ENCODE measurements at places on chromosomes 5 and 9.

- no peak for DNase-seq
These were observed 240.2 kb downstream of the RFK start for GRCh38 chr9:76153902-76154629.

GRCh38 chr9:133428617-133429101, 6.5 kb downstream of the ADAMTS13 start:
- no peak for DNase-seq

DNA sequence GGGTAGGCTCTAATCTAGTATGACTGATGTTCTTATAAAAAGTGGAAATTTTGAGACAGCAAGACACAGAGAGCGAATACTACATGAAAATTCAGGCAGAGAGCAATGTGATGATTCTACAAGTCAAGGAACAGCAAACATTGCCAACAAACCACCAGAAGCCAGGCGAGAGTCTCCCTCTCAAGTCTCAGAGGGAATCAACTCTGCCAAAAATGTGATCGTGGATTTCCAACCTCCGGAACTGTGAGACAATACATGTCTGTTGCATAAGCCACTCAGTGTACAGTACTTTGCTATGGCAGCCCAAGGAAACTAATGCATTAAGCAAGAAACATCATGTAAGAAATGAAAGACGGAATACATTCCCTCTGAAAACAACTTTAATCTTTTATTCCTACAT, 52.1 kb upstream of the CCNG1 start:
- DNase-seq = no peak

GRCh38 chr9:109498195-109499092, at the start of gene PTPN3:
Gene PTPN3, minus strand, starts transcription at chr9:109498307. Its CDS starts 34,873 bp downstream, at chr9:109463434.
- no peak for DNase-seq

- no peak for DNase-seq
These were observed 2.5 kb upstream of the ZNF346 start for GRCh38 chr5:177020033-177020432.

GRCh38 chr5:152372875-152373274, 32.2 kb downstream of the NMUR2 start:
- no peak for DNase-seq

DNA sequence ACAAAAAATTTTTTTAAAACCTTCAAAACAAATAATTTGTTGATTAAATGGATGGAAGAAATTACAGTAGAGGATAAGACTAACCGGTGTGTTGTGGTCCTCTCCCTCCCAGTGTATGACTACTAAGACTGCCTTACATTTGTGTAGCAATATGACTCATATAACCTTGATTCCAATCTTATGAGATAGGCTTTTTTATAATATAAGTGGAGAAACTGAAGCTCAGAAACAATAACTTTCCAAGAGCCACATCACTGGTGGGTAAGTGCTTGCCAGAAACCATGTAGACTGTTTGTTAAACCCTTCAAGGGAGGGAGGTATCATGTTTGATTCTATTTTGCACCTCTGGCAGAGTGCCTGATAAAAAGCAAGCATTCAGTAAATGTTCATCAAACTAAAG, 47.5 kb downstream of the NLN start:
- DNase-seq = no peak

- no peak for DNase-seq
These were observed 16.6 kb upstream of the PCDHB2 start for GRCh38 chr5:141077826-141078225.

GRCh38 chr9:122456123-122456522, 21.6 kb downstream of the OR1J1 start:
- DNase-seq = no peak

DNA sequence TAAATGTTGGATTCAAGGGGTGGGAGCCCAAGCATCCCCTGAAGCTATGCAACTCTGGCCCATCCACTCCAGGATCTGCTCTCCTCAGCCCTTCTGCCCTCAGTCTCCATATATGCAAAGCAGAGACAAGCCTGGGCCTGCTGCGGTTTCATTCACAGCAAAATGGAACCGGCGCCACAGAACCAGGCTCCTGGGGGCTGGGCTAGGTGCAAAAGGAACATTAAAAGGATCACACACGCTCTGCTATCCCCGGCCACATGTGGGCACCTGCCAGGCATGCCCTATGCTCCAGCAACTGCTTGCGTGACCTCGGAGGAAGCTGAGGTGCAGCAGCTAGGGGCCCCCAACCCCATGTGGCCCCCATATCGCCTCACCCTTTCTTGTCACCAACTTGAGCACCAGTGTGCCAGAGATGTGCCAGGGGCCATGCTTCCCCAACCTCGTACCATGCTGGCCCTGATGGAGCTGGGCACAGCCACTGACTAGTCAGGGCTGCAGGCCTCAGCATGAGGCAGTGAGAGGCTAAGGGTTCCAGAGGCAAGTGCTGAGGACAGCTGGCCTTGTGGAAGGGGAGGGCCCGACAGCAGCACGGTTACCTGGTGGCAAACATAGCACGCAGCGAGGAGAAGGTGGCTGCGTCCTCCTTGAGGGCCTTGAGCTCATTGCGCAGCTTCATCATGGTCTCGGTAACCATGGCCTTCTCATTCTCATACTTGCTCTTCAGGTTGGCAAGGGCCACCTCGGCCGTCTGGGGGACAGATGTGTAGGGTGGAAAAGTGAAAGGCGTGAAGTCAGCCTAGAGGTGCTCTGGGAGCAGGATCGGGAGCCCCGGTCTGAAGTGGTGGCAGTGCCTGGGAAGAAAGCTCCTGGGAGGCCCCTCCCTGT, 47.2 kb downstream of the BICD2 start:
- DNase-seq = no peak

GRCh38 chr9:77507212-77507961, 140.7 kb downstream of the GNA14 start:
- DNase-seq = no peak

GRCh38 chr5:168329302-168329701, 37.9 kb downstream of the WWC1 start:
- DNase-seq = no peak

- DNase-seq = no peak
These were observed 11.0 kb downstream of the MPDZ start for GRCh38 chr9:13268469-13268868.

DNA sequence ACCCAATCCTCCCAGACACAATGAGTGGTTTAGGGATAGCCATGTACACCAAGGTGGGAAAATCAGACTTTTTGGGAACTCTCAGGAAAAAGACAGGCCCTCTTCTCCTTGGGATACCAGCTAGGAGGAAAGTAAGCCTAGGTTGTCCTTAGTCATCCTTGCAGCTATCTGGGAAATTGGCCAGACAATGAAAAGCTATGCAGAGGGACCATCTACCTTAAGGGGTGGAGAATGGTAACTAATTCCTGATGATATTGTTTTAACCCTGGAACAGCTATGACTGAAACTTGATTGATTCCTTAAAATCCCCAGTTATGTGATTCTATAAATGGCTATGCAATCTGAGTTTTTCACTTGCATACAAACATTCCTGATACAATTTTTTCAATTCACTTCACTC, 88.9 kb upstream of the BNC2 start:
- no peak for DNase-seq

GRCh38 chr5:159218595-159219023, 9.3 kb upstream of the RNF145 start:
- no peak for DNase-seq

- no peak for DNase-seq
These were observed 171.9 kb downstream of the FBN2 start for GRCh38 chr5:128366147-128366546.

GRCh38 chr5:67031692-67032091, 164.9 kb downstream of the CD180 start:
- no peak for DNase-seq

GRCh38 chr5:42889311-42889933, 77.7 kb upstream of the SELENOP start:
- peak; percentile 49 for DNase-seq

DNA sequence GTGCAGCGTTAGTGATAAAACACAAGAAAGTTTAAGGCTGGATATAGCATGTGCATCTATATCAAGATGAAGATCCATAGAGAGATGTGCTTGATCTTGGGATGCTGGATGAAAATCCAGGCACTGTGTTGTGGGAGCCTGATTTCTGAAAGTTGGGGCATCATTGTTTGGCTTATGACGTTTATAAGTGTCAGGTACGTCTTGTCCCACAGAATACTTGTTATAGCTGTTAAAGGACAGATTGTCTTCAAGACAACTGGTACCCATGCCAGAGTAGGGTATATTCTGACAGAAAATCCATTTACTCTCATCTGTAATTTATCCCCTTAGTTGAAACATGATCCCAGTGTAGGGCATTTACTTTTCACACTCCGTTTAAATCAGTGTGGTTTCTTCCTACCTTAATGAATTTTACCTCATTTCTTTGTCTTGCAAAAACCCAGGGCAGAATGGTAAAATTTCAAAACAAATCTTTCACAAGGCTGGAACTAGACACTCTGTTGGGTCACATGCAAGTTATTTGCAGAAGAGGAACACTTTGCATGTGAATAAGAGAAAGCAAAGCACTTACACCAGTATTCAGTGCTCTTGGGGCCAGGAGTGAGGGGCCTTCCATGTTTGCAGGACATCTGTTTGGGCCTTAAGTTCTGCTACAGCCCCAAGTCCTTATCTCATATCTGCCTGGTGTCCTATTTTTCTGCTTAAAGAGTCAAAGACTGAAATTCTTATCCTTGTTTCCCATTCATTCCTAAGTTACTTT, 73.3 kb downstream of the GHR start:
- DNase-seq = no peak
